Epithelial cell of umbilical artery (primary cell): ENCODE measurements at places on chromosomes 2 and 18. TPM values are rescaled to one million over a fixed set of nuclear protein-coding genes. Genes with fewer than 3 reads are reported as not detected.

The UGT1A5 gene
- total RNA-seq = not detected in 2 replicates

The ERICH2 gene
- total RNA-seq = not detected in 2 replicates

The SERPINB7 gene
- total RNA-seq = under 0.01 and 0.30 TPM in 2 replicates

The MAL gene
- total RNA-seq = not detected in 2 replicates

The TXNDC2 gene
- total RNA-seq = not detected in 2 replicates

The ACKR3 gene
- 15.3 and 21.1 TPM in 2 replicates for total RNA-seq

The SLC19A3 gene
- total RNA-seq = under 0.01 and 0.15 TPM in 2 replicates

The OSR1 gene
- under 0.01 TPM in 1 of 2 replicates, not detected in the other for total RNA-seq

The FOXD4L1 gene
- total RNA-seq = under 0.01 TPM in 1 of 2 replicates, not detected in the other

The NR4A2 gene
- total RNA-seq = under 0.01 TPM in 2 replicates

The XDH gene
- not detected in 2 replicates for total RNA-seq

The RASGRP3 gene
- 9.9 and 26.0 TPM in 2 replicates for total RNA-seq

The TPO gene
- not detected in 2 replicates for total RNA-seq

The PSMA8 gene
- total RNA-seq = not detected in 2 replicates

The SP140L gene
- 6.2 and 9.9 TPM in 2 replicates for total RNA-seq

The OR6B2 gene
- not detected in 2 replicates for total RNA-seq

The FRZB gene
- total RNA-seq = not detected in 2 replicates

The GPATCH11 gene
- 6.5 and 7.1 TPM in 2 replicates for total RNA-seq

The PPP1R1C gene
- total RNA-seq = 0.32 TPM in 1 of 2 replicates, not detected in the other

The SLC4A5 gene
- 0.30 and 0.32 TPM in 2 replicates for total RNA-seq

The RUFY4 gene
- not detected in 2 replicates for total RNA-seq
